Body of pancreas (tissue), 4 donors: ENCODE measurements at places on chromosomes 11 and 22. TPM values are rescaled to one million over a fixed set of nuclear protein-coding genes. Genes with fewer than 3 reads are reported as not detected.

The CSKMT gene
- total RNA-seq = 5.4 TPM

The STK33 gene
- 14.8 TPM for total RNA-seq

The TEX12 gene
- total RNA-seq = not detected

The SYT13 gene
- 6.7 TPM for total RNA-seq

The NAV2 gene
- 26.4 TPM for total RNA-seq

The HORMAD2 gene
- total RNA-seq = not detected

The RBMXL2 gene
- total RNA-seq = not detected
